ENCODE measurements at places on chromosomes 12 and 14.
A peak's percentile ranks its signal among the peaks of the same experiment; 100 is the strongest.

DNA sequence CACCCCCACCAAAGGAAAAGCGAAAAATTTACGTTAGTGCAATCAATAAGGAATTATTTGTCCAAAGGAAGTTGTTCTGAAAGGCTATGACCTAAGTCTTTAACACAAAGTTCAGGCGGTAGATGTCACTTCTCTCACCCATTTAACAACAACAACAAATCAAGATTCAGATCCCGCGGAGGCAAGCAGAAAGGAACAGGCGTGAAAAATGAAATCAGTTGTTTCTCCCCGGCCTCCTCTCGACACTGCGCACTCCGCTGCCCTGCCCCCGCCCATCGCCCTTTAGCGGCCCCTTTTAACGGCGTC, 1.4 kb downstream of the DENND5B start:
- DNase-seq: peak; percentile 53

DNA sequence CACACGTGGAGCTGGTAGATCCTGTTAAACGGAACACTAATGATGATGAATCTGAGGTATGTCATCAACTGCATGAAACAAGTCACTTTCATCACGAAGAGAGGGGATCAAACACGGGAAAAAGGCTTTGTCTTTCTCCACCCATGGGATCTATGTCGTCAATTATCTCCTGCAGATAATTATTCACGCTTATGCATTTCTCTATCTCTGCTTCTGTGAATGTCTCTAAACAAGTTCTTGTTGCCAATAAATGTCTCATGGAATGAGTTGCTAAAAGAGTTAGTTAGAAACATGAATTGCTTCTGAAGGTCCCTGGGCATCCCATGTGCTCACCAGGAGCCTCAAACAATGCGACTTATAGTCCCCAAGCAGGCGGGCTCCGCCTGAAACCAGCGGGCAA, 1228.2 kb upstream of the TMEM132C start:
- no peak for DNase-seq

- DNase-seq: no peak
These were observed 60.2 kb downstream of the LRCOL1 start for GRCh38 chr12:132550014-132550802.

DNA sequence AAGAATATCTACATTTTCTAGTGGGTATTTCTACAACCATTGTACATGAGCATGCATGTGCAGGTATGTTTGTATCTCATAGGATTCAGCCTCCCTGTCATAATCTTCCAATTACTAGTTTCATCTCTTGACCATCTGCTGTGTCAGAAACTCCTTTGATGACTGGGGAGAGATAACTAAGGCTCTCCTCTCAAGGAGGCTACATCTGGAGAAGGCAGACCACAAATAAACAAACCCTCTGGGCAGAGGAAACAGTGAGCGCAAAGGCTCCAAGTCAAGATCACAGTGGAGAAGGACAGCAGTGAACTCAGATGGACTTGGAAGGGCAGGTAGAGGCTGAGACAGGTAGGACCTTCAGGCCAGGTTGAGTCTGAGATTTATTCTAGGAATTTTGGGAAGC, 166.4 kb downstream of the PELI2 start:
- DNase-seq: no peak

- no peak for DNase-seq
These were observed 47.7 kb upstream of the FAM181A start for GRCh38 chr14:93879362-93879983.

DNA sequence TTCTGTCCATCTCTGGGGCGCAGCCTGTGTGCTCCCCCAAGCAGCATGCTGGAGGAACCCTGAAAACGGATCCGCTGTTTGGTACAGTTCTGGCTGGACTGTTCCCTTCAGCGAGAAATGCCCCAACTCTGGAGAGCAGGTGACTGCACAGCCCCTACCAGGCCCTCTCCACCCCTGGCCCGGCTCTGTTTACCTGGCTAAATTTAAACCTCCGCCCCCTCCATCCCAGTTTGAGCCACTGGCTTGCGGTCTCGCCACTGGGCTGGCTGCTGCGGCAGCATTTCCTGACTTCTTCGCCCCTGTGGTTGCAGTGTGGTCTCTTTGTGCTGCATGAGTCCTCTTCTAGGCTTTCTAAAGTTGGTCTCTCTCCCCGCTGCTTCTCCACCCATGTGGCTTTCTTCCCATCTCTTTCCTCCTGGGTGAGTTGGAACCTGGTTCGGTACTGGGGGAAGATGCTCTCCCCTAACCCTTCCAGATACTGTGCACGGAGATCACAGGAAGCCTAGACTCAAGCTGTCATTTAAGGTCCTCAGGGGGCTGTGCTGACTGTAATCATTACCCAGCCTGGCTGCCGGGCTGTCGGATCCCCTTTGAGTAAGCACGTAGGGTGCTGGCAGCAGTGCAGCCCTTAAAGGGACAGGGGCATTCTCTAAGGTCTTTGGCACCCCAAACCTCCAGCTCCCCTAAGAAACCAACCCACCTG, 60.6 kb downstream of the FBXL14 start:
- DNase-seq: peak; percentile 65

DNA sequence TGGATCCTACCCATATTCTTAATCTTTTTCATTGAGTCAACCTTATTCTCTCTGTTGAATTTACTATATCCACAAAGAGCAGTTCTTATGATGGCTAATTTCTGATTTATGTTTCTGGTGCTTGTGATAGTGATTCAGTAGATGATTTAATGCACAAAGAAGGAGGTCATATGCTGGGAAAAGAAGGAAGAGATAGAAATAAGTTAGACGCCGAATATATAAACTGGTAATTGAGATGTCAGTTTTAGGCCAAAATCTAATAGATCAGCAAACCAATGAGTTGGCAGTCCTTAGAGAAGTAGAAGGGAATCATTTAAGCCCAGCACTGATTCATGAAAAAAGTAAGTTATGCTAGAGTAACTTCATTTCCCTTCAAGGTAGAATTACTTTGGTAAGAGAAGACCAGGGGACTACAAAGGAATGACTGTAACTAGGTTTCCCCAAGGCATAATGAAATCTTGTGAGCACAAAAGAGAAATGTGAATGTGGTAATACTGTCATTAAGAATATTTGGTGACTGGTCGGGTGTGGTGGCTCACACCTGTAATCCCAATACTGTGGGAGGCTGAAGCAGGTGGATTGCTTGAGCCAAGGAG, 132.4 kb downstream of the TGFB3 start:
- DNase-seq: no peak

DNA sequence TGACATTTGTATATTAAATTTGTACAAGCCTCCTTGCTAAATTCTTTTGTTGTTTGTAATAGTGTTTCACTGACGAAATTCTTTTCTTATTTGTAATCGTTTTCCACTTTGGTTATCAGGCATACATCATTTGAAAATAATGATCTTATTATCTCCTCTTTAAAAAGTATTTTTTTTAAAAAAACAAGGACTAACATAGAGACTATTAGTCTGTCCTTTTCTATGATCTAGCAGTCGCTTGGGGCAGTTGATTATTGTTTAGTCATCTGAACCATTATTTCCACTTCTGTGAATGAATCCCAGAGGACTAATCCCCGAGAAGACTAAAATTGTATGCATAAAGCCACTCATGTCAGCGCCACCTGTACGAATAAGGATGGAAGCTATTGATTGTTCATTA, 11.5 kb downstream of the ADGRD1 start:
- no peak for DNase-seq

DNA sequence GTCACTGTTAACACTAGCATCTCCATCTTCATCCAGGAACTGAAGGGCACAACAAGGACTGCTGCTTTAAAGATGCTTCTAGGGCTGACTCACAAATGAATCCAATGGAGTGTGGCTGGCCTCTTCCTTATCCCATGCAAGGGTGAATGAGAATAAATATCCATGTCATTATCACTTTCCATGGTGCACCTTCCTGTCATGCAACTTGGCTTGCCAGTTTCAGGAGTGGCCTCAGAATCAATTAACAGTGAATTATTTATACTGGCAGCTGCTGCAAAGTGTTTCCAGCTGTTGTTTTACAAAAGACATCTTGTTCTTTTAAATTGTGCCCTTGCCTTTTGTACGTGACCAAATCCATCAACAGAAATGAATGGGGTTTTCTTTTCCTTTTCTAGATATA, 499.3 kb upstream of the TMEM132C start:
- no peak for DNase-seq
